Activated effector memory CD4-positive, alpha-beta T cell treated with Interleukin-2 at 50 U/mL for 16 hours (primary cell): ENCODE measurements at places on chromosomes 12 and 14.

- no peak for DNase-seq
Observed at GRCh38 chr12:125453751-125454150, 388.5 kb downstream of the AACS start.

DNA sequence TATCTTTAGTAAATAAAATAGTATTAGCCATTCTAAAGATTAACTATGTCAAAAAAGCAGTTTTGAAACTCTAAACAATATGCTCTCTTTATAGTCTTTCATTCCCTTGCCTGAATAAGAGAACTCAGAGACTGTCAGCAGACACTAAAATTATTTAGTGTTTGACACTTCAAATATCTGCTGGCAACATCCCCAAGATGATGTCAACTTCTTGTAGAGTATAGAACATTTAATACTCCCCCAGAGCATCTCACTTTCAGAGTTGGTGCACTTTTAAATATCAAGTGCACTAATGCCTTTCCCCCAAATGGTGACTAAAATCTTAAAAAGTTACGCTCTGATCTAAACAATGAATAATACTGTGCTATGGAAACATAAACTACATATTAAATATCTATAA, 374.9 kb downstream of the SLC6A15 start:
- no peak for DNase-seq

GRCh38 chr14:72613231-72613974, 280.5 kb downstream of the DPF3 start:
- no peak for DNase-seq

DNA sequence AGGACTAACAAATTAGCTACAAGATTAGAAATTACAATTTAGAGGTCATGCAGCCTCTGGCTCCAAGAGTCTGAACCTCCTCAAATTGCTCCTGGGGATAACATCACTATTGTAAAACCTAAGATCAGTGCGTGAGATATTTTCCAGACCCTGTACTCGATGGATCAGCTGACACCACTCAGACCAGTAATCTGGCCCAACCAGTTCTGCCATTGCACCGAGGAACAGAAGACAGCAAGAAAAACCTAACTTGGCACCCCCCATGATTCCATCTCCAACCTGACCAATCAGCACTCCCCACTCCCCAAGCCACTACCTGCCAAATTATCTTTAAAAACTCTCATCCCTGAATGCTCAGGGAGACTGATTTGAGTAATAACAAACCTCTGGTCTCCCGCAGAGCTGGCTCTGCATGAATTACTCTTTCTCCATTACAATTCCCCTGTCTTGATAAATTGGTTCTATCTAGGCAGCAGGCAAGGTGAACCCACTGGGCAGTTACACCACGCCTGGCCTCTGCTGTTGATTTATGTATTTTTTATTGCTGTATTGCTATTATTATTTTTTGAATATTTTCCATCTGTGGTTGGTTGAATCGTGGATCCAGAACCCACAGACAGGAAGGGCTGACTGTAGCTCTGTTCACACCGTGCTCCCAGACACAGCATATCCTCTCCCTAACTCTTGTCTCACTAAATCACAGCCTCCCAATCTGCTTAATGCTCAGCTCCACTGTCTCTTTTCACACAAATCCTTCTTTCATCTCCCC, 9.2 kb downstream of the HEBP1 start:
- DNase-seq, result no peak

DNA sequence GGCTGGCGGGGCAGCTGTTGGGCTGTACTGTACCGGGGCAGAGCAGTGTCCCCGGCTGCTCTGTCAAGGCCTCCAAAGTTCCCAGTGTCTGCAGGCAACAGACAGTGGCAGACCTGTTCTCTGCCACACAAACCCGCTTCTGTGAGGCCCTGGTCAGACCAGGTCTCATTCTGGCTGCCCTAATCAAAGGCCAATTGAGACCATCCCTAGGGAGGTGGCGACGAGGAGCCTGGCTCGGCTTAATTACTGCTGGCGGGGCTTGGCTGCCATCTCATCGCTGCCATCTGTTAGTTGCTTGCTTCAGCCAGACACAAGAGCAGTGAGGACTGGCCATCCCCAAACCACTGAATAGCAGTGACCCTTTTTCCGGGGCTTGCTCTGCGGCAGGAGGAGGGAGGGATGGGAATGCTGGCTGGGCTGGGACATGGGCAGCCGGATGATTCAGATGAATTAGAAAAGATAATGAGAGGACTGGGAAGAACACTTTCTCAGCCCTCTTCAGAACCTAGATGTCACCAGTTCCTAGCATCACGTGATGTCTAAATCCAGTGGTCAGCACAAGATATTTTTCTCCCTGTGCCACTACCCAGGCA, 24.5 kb downstream of the ERG28 start:
- DNase-seq, result no peak

DNA sequence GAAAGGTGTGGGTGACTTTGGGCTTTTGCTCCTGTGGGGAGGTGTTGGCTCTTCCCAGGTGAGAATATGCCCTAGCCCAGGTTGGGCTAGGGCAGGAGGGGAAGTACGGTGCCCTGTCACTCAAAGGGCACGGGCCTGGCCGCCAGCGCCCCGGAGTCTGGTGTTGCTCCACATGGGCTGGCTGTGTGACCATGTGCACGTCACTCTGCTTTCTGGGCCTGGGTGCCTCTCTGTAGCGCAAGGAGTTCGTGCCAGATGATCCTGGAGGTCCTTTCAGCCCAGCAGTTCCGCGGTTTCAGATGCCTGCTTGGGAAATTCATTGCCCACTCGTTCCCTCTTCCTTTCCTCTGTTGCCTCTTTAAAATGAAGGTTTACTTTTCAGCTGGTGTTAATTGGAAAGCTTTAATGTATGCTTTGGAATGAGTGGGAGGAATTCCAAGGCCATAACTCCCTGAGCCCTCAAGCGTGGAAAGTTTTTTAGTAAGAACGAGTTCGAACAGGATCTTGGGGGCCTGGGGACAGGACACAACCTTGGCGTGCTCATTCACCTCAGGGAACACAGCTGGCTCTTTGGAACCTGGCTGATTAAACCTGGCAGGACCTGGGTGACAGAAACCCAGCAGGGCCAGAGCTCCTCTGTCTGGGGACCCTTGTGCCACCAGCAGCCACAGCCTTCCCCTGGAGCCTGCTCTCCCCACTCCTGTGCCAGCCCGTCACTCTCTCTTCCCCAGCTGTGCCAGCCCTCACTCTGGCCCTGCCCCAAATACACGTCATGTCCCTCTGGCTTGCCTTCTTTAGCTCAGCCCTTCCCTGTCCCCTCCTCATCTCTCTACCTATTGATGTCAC, 42.8 kb downstream of the TSPAN9 start:
- DNase-seq, result no peak

GRCh38 chr12:51195841-51196240, 22.0 kb downstream of the POU6F1 start:
- no peak for DNase-seq

DNA sequence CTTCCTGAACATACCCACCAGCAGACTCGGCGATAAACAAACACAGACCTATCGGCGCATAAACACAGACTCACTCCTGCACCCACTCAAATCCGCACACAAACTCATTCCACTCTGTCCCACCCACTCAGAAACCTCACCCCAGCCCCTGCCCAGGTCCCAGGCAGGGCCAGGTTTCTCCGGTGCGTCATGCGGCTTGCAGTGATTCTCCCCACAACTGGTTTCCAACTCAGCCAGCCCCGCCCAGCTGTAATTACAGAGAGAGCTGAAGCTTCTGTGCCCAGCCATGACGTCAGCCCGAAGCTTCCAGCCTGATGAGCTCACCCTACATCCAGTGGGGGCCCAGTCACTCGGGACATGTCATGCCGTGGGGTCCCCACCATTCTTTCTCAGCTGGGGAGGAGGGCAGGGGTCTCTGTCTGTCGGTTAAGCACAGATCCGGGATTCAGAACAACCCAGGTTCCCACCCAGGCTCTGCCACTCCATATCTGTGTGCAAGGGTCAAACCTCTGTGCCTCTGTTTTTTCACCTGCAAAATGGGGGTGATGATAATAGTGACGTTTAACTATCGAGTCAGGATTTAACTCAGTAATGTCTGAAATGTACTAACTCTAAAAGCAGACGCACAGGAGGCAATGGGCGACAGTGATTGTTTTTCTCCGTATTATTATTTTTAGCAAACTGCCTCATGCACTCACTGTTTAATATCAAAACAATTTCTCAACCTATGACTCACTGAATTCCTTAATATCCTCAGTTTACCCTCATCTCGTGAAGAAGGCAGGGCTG, 2.3 kb upstream of the HSPB8 start:
- no peak for DNase-seq

- peak; percentile 0 for DNase-seq
Observed at GRCh38 chr12:32107359-32108267, 966 bp downstream of the BICD1 start.

- DNase-seq, result peak; percentile 56
Observed at GRCh38 chr14:104665657-104666522, 23.5 kb upstream of the INF2 start.

GRCh38 chr14:89445273-89445973, 28.4 kb upstream of the FOXN3 start:
- no peak for DNase-seq

- DNase-seq, result no peak
Observed at GRCh38 chr12:48069241-48069640, 36.6 kb downstream of the SENP1 start.

- DNase-seq, result peak; percentile 68
Observed at GRCh38 chr12:113103756-113104450, 31.7 kb downstream of the RASAL1 start.

DNA sequence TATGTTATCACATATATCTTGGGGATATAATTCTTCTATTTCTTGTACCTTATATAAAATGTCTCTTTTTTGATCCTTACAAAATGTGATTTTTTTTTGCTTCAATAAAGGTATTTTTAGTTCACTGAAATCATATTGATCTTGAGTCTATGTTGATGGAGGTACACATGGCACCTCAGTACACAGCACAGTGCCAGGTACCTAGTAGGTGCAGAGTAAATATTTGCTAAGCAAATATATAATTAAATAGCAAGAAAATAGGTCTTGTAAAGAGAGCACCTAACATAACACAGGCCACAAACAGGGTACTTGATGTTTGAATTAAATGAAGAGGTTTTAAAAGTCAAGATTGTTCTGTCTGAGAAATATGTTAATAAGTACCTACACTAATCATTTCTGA, 69.7 kb downstream of the CIT start:
- no peak for DNase-seq

DNA sequence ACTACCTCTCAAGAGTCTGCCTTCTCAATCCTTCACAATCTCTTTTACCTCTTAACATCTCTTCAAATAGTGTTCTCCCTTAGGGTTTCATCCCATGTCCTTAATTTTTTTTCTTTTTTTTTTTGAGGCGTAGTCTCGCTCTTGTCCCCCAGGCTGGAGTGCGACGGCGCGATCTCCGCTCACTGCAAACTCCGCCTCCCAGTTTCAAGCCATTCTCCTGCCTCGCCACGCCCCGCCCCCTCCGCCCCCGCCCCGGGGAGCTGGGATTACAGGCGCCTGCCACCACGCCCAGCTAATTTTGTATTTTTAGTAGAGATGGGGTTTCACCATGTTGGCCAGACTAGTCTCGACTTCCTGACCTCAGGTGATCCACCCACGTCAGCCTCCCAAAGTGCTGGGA, 7.0 kb upstream of the BCAT1 start:
- DNase-seq, result no peak

DNA sequence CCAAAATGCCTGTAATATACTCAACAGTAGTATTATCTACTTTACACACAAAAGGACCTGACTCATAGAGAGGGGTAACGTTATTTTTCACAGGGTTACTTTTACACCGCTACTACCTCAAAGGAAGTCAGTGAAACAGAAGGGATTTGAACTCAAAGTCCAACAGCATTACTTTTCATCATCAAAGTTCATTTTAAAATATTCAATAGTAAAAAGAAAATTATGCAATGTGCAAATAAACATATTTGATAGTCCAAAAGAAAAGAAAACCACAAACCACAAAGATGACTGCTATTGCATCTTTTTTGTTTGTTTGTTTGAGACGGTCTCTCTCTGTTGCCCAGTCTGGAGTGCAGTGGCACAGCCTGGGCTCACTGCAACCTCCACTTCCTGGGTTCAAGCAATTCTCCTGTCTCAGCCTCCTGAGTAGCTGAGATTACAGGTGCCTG, 15.5 kb downstream of the KIF21A start:
- no peak for DNase-seq

GRCh38 chr12:111072299-111072698, 151.9 kb upstream of the MYL2 start:
- no peak for DNase-seq

- DNase-seq, result no peak
Observed at GRCh38 chr14:105733081-105734065, 207.0 kb downstream of the TMEM121 start.

DNA sequence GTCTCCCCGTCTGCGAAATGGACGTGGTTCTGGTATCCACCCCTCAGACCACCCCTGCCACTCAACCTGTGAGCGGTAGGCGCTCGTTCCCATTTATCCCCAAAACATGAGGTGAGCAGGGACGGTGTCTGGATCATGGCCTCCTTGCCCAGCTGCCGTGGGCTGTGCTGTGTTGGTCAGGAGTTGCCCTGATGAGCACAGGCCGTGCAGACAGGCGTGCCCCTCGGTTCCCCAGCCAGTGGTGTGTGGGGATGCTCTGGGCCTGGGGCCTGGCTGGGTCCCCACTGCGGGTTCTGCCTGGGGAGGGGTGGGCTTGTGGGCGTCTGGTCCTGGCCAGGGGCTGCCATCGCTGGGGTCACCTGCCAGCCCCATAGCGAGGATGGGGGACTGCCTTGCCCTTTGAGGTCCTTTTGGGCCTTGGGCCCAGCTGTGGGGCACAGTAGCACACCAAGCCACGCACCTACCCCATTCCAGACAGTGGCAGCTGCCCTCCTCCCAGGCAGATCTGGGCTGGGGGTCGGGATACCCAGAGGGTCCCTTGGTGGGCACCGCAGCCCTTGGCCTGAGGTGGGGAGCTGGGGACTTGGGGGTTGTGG, 11.3 kb upstream of the PUS1 start:
- DNase-seq, result no peak

- DNase-seq, result no peak
Observed at GRCh38 chr14:66717561-66718140, 209.7 kb downstream of the GPHN start.

GRCh38 chr12:49013428-49013827, 5.1 kb downstream of the PRKAG1 start:
- no peak for DNase-seq

DNA sequence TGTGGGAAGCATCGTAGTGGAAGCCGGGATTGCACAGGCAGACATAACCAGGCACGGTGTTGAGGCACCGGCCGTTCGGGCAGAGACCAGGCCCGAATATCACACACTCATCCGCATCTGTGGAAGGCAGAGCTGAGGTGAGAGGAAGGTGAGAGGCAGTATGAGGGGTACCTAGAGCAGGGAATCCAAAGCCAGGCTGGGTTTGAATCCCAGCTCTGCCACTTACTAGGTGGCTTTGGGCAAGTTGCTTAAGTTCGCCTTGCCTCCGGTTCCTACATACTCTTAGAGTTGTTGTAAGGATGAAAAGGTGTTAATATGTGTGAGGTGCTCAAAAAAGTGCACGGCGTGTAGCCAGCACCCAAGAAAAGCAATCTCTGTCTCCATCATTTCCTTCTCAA, 10.4 kb downstream of the ISCA2 start:
- DNase-seq, result no peak

- DNase-seq, result no peak
Observed at GRCh38 chr12:42343721-42344120, 17.8 kb downstream of the PPHLN1 start.
